HS-27A (cell line): ENCODE measurements at places on chromosomes 16 and 17.
A peak's percentile ranks its signal among the peaks of the same experiment; 100 is the strongest.

- DNase-seq, result no peak
These were observed 45.2 kb upstream of the GSG1L start for GRCh38 chr16:28108590-28109247.

DNA sequence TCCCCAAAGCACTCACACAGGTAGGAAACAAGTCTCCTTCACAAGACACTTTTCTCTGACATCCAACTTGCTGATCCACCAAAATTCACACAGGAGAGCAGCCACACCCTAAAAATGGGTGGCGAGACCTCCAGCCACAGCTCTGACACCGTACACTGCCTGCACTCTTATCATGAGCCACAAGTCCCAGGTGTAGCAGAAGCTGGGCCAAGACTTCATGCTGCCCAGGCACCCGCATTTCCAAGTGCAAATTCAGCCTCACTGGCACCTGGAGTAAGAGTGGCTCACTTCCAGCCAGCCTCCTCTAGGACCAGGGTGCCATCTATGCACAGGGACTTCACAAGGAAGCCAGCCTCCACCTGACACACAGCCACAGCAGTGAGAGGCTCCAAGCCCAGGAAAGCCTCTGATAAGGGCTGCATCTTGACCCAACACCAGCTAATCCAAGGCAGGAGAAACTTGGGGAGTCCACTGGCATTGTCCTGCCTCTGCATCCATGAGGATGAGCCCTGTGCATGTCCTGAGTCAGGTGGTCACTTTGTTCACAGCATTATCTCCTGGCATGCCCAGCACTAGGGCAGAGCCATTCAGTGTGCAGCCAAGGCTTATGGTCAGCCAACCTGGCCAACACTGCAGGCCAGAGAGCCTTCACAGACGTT, 2.6 kb upstream of the ZNF768 start:
- no peak for DNase-seq

GRCh38 chr17:75096082-75096625, 8.4 kb downstream of the SLC16A5 start:
- peak; percentile 52 for DNase-seq

DNA sequence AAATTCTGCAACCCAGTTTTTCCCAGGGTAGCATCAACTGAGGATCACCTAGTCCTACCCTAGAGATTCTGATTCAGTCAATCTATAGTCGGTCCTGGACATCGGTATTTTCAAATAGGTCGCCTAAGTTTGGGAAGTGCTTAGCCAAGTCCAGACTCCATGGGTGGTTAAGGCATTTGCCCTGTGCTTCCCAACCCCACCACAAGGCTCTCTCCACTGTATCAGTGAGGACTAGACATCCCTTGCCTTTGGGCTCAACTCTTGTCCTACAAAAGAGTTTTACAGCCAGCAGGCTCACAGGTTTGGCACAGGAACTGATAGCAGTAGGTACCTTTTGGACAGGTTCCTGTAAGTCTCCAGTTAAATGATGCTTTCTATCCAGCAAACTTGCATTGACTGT, 13.8 kb downstream of the HYDIN start:
- no peak for DNase-seq

DNA sequence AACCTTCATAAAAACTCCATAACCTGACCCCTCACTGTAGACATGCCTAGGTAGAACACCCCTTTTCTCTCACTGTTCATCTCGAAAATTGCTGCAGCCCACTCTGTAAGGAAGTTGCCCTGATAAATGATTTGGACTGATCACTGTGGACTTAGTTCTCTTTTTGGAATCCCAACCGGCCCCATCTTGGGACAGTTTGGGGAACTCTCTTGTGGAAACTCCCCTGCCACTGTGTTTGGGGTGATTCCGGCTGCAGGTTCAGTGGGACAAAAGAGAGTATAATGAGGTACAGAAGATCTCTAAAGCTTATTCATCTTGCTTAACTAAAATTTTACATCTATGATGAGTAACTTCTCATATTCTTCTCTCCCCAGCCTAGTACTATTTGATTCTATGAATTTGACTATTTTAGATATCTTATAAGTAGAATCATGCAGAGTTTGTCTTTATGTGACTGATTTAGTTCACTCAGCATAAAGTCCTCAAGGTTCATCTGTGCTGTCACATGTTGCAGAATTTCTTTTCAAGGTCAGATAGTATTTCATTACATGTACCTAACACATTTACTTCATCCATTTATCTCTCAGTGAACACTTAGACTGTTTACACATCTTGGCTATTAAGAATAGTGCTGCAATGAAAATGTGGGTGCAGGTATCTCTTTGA, 84.9 kb downstream of the ABCA8 start:
- no peak for DNase-seq

- DNase-seq, result no peak
These were observed 145.5 kb upstream of the SOX9 start for GRCh38 chr17:71975331-71975801.

GRCh38 chr16:3030222-3031212, 6.2 kb downstream of the BICDL2 start:
- DNase-seq, result no peak

- DNase-seq, result no peak
These were observed 51.1 kb upstream of the FOXF1 start for GRCh38 chr16:86459266-86459665.

DNA sequence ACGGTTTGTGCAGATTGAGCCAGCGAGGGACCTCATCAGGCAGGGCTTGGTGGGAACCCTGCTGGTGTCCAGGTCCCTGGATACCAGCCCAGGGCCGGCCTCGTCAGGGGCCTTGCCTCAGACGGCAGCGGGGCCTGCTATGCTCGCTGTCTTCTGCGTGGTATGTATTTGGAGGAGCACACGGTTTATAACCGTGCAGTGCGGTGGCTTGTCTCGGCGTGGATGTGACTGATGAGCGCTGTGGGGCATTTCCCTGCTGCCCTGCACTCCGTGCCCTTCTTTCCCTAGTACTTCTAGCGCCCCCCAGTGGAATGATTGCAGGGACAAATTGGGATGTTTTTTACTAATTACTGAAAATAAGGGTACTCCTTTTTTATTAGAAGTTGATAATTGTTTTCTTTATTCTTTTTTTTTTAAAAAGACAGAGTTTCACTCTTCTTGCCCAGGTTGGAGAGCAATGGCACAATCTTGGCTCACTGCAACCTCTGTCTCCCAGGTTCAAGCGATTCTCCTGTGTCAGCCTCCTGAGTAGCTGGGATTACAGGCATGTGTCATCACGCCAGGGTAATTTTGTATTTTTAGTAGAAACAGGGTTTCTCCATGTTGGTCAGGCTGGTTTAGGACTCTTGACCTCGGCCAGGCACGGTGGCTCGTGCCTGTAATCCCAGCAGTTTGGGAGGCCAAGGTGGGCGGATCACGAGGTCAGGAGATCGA, 15.3 kb downstream of the TBCD start:
- DNase-seq, result no peak

GRCh38 chr16:75219088-75219487, 300 bp downstream of the CTRB1 start:
- DNase-seq, result no peak

GRCh38 chr17:49873466-49873865, 25.6 kb upstream of the TAC4 start:
- no peak for DNase-seq

GRCh38 chr17:67619555-67619954, 98.2 kb upstream of the NOL11 start:
- no peak for DNase-seq

DNA sequence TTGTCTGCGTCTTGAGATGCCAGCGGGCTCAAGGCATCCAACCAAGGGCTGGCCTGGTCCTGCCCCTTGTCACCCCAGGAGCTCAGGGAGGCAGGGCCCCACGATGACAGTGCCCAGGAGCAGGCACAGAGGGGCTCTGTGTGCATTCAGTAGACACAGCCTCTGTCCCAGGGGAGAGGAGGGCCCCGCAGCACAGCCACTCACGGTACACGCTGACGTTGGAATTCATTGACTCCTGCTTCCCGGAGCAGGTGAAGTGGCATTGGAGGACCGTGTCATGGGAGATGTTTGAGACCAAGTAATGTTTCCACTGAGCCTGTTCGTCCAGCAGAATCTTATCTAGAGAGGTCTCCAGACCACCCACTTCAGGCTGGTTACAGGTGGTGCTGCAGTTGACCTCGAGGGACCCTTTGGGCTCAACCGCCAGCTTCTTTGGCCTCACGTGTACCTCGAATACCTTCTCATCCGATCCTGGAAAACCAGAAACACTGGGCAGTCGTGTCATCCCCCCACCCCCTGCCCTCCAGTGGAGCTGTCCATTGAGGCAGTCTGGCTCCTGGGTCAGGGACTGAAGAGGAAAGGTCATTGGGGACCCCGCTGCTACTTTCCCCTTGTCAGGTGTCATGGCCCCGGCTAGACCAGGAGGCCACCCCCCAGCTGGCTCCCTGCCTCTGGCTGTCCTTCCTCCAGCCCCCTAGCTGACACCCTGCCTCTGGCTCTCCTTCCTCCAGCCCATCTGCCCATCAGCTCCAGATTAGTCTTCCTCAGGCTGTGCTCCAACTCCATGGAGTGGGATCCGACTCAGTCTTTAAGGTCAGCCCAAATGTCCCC, 7.0 kb downstream of the PRR29 start:
- DNase-seq, result no peak

GRCh38 chr17:64177311-64178010, 47.5 kb upstream of the ERN1 start:
- DNase-seq, result no peak

GRCh38 chr17:5325851-5326250, 43.8 kb downstream of the RABEP1 start:
- no peak for DNase-seq

DNA sequence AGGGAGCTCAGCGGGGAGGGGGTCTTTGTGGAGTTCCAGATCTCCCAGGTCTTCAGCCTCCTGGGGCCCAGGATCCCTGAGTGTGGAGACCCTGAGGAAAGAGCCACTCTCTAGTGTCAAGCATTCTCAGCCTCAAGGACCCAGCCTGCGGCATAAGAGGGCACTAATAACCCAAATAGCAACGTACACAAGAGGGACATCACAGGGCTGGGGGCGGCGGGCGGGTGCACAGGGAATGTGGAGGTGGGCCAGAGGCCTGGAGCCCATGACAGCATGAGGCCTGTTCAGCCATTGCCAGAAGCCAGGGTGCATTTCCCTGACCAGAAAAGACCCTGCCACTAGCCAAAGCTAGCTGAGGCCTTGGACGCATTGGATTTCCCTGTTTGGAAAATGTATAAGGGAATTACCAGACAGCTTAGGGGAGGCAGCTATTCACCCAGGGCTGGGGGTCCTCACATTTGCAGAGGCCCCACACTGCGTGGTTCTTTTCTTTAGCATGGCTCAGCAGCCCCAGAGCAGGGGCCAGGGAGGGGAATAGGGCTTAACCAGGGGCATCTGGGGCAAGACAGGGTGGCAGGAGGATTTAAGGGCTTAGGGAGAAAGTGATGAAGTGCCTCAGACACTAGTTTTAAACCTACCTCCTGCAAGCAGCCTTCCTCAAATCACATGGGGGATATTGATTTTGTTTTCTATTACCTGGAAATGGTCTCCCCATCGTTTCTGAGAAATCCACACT, 13.5 kb upstream of the ALOX15B start:
- no peak for DNase-seq

DNA sequence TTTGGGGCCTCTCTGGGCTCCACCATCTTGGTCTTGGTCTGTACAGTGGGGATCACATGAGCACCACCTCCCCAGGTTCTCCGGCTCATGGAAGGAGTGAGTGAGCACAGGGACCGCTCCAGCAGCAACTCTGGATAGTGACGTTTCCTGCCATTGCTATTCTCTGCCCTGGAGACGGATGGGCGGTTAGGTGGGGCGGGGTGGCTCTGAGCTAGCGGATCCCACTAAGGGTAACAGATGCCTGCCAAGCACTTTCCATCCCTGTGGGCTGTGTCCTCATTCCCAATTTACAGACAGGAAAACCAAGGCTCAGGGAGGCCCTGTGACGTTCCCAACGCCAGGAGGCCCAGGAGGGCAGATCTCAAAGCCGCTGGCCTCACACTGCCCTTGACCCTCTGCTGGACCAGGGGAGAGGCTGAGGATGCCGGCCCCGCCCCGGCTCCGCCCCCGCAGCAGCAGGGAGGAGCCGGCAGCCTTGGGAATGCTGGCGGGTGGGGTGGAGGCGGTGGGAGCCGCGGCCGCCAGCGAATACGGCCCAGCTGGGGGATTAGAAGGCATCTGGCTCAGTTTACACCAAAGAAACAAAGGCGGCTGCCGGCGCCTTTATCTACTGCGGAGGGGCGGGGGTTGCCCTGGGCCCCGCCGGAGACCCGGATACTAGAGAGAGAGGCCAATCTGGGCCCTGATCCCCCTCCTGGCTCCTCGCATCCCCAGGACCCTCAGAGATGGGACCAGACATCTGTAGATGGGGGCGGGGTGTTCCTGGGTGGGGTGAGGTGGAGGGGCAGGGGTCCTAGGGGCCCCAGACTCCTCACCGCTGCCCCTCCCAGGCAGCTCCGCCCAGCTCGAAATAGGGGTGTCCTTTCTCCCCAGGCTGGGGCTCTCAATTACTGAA, 122.3 kb upstream of the CIBAR2 start:
- DNase-seq, result no peak

DNA sequence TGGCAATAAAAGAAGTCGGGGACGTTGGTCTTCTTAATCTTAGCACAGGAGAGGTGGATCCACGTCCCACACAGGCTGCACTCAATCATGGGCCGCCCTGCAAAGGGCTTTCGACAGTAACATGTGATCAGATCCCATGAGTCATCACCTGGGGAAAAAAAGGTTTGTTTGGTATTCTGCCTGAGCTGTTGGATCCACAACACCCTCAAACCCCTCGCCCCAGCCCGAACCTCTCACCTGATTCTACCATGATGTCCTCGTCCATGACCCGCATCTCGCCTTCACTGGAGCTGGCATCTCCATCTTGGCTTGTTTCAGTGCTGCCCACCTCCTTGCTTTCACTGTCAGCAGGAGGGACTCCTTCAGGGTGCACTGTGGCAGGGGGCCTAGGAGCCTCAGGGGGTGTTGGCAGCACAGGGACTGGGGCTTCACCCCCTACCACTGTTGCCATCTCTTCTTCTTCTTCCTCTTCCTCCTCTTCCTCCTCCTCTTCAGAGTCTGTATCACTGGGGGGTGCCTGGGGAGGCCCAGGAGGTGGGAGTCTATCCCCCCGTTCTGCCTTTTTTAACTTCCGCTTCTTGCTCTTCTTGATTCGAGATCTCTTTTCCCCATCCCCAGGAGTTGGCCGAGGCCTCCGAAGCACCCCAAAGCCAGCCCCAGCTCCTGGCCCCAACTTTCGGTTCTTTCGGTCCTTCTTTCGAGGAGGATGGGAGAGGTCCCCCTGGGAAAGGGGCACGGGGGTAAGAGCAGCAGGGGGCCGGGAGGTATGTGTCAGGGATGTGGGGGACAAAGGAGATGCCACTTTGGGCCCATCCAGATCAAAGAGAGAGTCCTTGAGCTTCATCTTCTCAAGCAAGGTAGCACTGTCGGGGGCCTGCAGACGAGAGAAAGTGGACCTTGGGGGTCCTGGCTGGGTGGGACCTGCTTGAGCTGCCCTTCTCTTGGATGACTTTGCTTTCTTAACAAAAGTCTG, 1.7 kb upstream of the DVL2 start:
- no peak for DNase-seq
